Brain (organoid and tissue), 16 donors: ENCODE measurements at places on chromosomes 3 and 15.
A peak's percentile ranks its signal among the peaks of the same experiment; 100 is the strongest.

DNA sequence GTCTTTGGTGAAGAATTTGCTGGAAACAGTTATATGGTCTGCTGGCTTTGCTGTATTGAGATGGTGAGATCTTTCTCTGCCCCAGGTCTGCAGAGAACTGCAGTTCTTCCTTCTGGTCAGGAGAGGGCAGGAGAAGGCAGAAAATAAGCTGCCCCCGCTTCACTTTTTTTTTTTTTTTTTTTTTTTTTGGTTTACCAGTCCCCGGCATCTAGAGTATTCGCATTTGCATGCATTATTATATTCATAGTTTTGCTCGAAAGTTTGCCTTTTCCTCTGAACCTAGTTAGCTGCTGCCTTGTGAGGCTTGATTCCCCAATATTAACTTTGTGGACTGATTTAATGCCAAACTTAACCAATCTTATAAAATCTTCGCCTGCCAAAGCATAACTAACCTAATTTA is 10.6 kb upstream of the PARL start:
- DNase-seq: peak; percentile 52

GRCh38 chr3:196533260-196533681 is 18.1 kb upstream of the SMCO1 start:
- peak; percentile 9 for DNase-seq

GRCh38 chr3:11245827-11246662 is 26.2 kb upstream of the ATG7 start:
- DNase-seq: no peak

- no peak for DNase-seq
Measured at GRCh38 chr3:31384117-31384516, 148.6 kb upstream of the STT3B start.

DNA sequence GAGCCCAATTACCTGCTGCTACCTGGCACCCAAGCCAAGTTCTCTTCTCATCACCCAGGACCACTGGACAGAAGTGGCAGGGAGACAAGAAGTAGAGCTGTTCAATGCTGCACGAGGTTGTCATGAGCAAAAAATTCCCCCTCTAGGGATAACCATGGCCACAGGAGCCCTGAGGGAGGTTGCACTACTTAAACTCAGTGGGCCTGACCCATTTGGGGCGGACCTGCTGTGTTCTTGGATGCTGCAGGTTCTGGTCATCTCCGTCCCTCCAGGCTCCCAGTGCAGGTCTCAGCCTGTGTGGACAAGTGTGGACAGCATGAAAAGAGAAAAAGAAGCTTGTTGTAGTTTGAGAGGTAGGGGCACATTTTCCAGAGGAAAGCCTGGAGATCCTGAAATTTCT is 26.1 kb upstream of the MANF start:
- no peak for DNase-seq

GRCh38 chr3:138443091-138443490 is 8.7 kb downstream of the ESYT3 start:
- DNase-seq: peak; percentile 64

DNA sequence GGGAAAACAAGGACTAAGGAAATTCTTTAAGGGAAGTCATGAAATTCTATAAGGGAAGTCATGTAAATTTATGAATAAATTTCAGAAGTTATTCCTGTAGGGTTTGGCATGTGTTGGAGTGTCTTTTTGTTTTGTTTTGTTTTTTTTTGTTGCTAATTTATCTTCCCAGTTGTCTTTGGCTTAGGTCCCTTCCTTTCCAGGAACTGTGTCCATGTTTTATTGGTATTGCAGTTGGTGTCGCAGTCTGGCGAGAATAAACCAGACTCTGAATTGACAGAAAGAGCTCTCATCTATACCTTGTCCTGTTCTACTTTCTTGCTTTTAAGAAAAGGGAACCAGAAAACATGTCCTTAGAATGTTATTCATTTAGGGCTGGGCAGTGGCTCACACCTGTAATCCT is 57.6 kb downstream of the SGO1 start:
- no peak for DNase-seq

GRCh38 chr3:106337116-106337515 is 468.3 kb upstream of the CBLB start:
- no peak for DNase-seq

DNA sequence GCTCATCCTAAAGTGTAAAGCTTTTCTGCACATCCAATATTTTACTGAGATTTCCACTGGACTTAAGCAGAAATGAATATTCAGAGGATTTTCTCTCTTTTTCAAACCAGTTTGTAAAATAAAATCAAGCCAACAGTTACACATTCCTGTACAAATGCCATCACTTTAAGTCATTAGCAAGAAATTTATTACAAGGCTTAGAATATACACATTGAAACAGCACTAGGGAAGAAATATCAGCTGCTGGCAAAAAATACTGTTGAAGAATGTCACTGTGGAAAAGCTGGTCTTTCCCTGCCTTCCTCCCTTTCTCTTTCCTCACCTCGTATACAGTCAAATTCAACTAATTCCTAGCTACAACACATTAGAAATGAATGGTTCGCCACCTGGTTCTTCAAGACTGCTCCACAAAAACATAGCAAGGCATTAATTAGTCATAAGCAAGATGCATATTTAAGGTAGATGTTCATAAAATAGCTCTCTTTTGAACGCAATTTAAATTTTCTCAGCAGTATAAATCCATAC is 21.3 kb downstream of the PLOD2 start:
- DNase-seq: no peak

DNA sequence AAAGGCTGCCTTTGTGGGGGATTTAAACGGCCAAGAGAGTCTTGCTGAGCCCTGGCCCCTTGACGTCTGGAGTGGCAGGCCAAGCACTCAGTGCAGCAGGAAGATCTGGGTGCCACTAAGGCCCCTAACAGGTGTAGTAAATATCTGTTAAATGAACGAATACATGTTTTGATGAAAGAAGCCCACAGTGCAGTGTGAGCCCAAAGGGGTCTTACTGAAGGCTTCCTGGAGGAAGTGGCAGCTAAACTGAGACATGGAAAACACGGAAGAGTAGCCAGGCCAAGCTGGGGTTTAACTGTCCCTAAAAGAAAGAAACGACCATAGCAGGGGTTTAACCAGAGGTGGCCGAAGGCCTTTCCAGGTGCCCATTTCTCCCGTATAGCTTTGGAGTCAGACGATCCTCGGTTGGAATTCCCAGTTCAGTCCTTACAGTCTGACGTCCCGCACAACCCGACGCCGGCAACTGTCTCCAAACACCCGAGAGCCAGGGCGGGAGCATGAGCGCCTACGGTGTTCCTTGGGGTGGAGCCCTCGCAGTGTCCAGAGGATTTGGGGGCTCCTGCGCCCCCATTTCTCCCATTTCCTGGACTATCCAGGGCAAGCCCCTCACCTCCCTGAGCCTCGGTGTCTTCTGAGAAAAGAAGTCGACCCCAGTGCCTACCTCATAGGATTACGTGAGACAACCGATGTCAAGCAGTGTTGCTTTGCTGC is 910 bp upstream of the ABHD6 start:
- no peak for DNase-seq

DNA sequence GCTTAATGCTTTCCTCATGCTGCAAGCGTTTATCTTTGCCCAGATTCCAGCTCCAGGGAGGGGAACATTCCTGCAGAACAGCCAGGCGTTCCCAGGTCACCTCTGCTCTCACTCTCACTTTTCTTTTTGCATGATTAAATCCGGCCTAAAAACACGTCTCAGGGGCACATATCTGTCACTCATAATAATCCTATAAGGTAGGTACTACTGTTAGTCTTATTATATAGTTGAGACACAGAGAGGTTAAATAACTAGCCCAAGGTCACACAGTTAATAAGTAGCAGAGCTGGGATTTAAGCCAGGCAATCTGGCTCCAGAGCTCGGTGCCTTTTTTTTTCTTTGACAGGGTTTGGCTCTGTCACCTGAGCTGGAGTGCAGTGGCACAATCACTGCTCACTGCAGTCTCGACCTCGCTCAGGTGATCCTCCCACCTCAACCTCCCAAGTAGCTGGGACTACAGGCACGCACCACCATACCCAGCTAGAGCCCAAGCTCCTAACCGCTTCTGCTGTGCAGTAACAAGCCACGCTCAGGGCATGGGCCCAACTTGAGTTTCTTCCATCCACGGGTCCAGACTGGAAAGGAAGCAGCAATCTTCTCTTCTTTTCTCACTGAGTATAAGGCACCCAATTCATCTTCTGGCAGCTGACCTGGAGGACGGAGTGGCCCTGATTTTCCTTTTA is 96.5 kb downstream of the LIPC start:
- no peak for DNase-seq

DNA sequence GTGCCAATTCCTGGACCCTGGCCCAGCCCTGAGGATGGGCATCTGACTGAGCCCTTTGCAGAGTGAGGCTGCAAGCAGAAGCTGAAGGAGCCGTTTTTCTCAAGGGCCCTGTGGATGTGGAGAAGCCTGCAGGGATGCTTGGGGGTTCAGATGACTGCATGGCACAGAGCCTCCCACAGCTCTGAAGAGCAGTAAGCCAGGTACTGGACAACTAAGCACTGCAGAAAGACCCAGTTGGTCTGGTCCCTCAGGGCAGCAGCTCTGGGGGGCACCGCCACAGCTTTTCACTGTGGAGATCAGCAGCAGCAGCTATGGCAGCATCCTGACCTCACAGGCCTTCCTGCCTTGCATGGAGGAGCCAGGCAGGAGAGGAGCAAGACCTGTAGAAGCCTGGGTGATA is 67.6 kb downstream of the CRYGS start:
- no peak for DNase-seq

GRCh38 chr3:148459931-148460513 is 237.7 kb upstream of the AGTR1 start:
- no peak for DNase-seq

- DNase-seq: no peak
Measured at GRCh38 chr3:30614943-30615342, 8.5 kb downstream of the TGFBR2 start.

GRCh38 chr3:174356596-174356995 is 502.5 kb upstream of the NAALADL2 start:
- no peak for DNase-seq

DNA sequence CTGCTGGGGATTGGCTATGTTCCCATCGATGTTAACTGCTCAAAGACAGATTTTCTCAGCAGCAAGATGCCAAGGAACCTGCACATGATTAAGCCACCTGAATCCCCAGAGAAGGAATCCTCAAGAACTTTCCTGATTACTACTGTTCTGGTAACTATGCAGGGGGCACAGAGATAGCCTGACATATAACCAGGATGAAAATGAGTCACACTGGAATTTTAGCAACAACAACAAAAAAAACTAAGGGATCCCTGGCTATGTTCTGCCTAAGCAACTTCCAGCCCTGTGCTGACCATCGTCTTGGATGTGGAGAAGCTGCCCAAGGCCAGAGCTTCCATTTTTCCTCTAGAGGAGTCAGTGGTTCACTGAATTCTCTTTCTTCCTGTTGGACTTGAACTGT is 13.8 kb downstream of the RIOX2 start:
- no peak for DNase-seq

GRCh38 chr3:168025076-168025475 is 70.6 kb downstream of the GOLIM4 start:
- no peak for DNase-seq

DNA sequence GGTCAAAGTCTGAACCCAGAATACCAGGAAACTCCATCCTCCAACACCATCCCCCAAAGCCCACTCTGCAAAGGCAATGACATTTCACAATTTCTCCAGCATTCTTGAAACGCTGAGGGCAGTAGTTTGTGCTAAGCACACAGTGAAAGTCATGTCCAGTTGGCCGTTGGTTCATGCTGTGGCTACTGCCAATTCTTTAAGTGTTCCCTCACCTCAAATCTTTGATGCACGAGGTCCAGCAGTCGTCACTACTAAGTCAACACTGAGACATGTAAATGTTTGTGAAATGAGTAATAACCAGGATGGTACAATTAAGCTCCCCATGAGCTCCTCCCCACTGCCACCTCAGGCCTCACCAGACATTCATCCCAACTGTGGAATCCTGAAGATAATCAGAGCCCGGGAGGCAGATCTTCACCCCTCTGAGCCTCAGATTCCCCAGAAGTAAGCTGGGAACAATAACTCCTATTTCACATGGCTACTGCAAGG is 7.0 kb downstream of the SUCLG2 start:
- no peak for DNase-seq

- no peak for DNase-seq
Measured at GRCh38 chr3:135736740-135737139, 228.8 kb upstream of the PPP2R3A start.

GRCh38 chr15:42012241-42012640 is 8.6 kb downstream of the PLA2G4E start:
- no peak for DNase-seq

GRCh38 chr15:49323207-49323606 is 99.8 kb upstream of the FGF7 start:
- no peak for DNase-seq

DNA sequence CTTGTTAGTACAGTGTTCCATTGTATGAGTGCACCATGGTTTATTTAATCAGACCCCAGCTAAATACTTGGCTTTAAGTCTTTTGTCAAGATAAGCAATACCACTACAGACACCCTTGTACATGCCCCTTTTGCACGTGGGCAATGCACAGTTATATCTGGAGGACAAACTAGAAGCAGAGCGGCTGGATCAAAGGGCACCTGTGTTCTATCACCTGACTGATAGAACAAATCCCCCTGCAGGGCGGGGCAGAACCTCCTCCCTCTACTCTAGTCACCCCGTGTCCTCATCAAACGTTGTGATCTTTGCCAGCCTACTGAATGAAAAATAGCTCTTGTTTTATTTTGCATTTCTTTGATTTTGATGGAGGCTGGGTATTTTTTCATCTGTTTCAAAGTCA is 314.9 kb downstream of the TLE3 start:
- DNase-seq: no peak

DNA sequence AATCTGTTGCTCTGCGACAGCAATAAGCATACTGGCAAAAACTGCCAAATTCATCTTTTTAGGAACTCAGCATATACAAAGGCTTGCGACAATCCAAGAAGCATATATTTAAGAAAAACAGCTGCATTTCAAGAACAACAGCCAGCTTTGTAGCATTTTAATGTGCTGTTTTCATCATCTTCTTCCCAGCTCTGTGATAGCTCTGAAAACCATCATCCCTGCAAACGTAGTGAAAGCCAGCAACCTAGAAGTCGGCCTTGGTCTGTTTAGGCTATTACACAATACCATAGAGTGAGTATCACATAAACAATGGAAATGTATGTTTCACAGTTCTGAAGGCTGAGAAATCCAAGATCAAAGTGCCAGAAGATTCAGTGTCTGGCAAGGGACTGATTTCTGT is 187.5 kb downstream of the NAALADL2 start:
- no peak for DNase-seq

DNA sequence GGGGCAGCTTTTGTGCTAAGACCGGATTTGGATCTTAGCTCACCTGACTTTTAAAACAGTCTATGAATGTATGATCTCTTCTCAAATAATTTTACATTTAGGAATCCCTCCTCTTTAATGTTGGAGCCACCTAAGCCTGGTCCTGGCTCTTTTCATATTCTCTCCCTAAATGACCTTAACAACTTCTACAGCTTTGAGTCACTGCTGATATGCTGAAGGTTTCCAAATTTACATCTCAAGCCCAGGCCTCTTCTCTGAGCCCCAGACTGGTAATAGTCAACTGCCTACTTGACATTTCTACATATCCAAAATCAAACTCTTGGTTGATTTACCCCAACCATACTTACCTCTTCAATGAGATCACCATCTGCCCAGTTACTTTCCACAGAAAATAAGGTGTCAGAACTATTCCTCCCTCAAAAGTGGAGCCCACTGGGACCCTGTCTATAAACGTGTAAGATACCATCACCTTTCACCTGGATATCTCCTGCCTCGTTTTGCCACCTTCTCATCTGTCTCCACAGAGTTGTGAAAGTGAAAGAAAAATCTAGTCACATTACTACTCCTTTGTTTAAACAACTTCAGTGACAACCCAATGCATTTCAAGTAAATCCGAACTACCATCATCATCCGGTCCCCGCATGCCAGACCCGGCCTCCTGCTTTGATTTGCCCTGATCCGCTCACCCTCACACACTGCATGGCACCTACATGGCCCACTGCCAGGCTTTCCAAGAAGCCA is 48.8 kb downstream of the UBP1 start:
- DNase-seq: no peak
